Activated CD4-positive, alpha-beta T cell treated with anti-CD3 and anti-CD28 coated beads for 1 hour (primary cell): ENCODE measurements at places on chromosomes 5 and 9.

DNA sequence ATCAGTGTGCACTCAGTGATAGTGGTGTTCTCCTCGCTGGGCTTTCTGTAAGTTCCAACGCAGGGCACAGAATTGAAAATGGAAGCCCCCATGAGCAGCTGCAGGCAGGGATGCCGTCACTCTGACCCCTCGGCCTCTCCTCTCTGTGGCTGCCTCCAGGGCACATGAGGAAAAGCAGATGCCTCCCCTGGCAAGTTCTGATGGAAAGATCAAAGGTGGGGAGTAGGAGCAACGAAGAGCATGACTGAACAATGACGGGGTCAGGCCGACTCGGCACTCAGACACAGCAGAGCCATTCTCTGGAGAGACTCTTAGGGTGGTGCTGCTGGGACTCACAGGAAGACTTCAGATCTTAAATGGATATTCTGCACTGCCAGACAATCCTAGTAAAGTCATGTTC is 65.6 kb upstream of the CKMT2 start:
- DNase-seq, result no peak

DNA sequence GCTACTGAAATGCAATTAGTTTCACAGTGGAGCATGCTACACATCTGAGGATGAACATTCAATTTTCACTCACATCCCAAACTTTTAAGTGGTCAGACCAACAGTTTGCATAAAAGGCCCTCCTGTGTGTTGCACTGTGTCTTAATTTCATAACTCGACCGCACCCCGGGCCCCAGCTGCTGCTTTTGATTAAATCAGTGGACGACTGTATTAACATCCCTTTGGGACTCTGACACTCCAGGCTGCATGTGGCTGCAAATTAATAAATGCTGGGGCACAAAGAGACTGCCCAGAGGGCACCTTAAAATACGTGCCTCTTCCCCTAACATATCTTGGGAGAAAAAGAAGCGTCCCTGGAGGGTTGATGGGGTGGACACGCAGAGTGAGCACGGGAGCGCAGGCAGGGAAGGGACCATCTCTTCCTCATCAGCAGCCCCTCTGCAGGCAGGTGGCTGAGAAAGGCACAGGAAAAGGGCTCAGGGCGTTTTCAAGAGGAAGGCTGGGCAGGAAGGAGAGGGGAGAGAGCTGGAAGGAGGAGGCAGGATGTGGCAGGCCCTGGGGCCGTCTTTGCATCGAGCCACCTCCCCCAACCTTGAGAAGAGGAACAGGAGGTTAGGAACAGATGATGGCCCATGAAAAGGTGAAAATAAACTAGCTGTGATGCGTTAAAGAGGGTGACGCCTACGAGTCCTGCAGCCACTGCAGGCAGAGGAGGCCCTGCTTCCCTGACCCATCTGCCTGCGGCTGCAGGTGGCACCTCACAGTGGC is 18.6 kb downstream of the MED10 start:
- DNase-seq, result no peak

GRCh38 chr5:63686938-63687337 is 275.3 kb downstream of the HTR1A start:
- no peak for DNase-seq

- DNase-seq, result peak; percentile 31
Measured at GRCh38 chr9:35945341-35946018, 12.5 kb downstream of the OR2S2 start.

GRCh38 chr9:114266969-114267368 is 55.9 kb upstream of the ORM1 start:
- DNase-seq, result no peak

DNA sequence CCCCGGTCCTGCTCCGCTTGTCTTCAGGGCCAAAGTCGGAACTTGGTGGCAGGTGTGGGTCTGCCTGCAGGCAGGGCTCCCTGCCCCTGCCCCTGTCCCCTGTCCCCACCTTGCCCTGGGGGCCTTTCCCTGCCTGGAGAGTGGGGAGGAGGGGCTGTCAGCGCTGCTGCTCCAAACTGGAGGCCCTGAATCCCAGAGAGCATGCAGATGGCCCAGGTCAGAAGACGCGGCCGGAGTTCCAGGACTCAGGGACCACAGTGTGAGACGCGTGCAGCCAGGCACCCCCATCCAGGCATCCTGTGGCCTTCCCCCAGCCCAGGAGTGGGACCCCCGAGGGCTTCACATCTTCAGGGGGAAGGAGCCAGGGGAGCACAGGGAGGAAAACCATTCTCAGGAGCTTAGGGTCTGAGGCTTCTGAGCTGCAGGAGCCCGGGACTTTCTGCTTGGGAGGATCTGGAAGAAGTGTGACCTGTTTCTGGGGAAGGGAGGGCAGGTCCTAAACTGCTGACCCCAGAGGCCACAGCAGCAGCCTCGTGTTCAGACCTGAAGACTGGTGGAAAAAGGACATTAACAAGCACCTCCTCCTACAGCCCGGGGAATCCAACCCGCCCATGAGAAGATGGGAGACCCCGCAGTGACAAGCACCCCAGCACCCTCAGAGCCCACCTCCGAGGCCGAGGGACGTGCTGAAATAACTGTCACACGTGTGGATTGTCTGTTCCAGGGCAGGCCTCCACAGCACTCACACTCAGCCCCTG is 38.0 kb downstream of the RASGEF1C start:
- DNase-seq, result no peak

GRCh38 chr5:8349855-8350254 is 480.9 kb downstream of the MTRR start:
- DNase-seq, result no peak

DNA sequence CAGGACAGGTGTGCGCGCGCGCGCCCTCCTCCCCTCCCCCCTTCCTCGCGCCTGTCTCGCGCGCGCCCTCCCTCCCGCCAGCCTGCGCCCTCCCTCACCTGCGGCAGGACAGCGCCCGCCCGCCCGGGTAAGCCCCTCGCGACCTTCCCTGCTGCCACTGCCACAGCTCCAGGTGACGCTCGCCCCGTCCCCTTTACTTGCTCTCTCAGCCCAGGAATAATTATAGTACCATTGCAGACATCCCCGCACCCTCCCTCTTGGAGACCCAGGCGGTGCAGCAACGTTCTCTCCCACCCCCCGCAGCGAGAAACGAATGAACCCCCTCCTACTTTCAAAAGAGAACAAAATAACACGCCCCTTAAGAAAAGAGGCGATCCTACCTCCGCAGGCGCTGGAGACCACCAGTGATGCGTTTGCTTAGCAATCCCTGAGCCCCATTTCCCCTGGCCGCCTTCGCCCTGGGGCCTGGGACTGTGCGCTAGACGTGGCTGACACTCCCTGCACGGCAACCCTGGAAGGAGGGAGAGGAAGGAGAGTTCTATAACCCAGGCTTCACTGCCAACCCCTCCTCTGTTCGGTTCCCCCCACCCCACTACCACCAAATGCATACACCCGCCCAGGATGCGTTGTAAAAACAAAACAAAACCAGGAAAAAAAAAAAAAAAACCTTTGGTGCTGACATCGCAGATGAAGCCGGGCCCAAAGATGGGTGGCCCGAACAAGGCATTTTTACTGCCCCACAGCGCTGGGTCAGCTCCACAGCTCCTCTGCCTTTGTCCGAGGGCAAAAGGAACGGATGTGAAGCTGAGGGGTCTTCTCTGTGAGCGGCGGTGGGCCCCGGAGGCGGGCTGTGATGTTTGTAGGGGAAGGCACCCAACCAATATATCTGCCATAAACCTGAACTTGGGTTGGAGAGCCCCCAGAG is 5.6 kb upstream of the PURA start:
- DNase-seq, result no peak

DNA sequence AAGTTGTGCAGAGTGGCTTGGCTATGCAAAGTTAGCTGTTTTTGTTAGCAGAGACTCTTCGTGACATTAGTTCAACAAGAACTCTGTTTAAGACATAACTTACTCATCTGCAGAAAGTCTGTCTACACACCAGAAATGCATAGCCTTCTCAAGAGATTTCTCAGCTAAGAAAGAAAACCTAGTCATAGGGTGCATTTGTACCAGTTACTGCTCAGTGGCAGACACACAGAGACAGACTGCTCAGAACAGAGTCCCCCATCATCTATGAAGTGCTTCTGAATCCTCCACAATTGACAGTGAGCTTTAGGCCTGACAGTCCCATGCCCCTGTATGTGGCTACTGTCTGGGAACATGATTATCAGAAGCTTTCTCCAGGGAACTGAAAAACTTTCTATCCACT is 56.1 kb upstream of the IFNK start:
- DNase-seq, result no peak

GRCh38 chr9:113468716-113469448 is 5.4 kb downstream of the RGS3 start:
- DNase-seq, result no peak
